Activated T-cell treated with anti-CD3 and anti-CD28 coated beads for 48 hours (primary cell): ENCODE measurements at places on chromosomes 7 and 10.

- DNase-seq = no peak
Measured at GRCh38 chr10:29859521-29860130, 199.8 kb downstream of the JCAD start.

GRCh38 chr10:69287181-69287580 is 8.9 kb downstream of the HK1 start:
- no peak for DNase-seq

DNA sequence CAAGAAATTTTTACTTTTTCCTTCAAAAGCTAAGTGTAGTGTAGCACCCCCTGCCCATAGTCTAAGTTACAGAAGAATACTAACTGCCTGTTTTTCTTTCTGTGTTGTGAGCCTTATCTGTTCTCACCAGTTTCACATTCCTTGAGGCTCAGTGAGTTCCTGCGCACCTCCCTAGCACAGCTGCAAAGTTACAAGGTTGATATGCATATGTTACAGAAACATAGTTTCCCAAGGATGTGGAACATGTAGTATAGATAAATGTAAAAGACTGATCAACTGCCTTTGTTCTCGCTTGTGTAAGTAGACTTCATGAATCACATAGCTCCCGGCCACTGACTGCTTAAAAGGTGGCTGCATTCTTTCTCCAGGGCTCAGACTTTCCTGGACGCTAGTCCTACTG is 6.7 kb upstream of the ZNF33B start:
- DNase-seq = no peak

GRCh38 chr7:141409801-141410329 is 141.3 kb upstream of the AGK start:
- DNase-seq = no peak

DNA sequence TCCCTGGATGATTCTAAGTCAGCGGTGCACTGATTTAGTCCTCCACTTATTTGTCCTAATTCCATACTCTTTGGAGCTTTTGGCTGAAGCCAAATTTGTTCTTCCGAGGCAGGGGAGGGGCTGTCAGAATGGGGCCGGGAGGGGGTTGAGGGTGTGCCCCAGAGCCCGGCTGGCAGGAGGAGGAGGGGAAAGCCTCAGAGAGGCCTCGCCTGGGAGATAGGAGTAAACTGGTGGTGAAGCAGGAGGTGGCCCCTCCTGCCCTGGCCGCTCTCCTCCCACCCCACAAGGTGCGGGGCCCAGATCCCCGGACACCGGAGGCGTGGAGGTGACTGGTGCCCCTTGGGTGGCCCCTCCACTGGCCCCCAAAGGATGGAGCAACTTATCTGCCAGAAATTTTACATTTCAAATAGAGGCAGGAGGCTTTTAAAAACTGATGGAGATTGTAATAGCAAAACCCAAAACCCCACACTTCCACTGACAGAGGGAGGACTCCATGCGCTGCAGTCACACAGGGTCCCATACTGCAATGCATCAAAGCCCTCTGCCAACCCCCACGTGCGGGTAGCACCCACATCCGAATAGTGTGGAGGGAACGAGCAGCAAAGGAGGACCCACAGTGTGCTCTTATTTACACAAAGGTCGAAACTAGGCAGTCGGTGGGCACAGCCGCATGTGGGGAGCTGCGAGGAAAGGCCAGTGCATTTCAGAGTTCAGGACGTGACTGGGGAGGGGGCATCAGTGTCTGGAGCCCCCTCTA is 61.9 kb downstream of the CAMK2B start:
- DNase-seq = no peak

- no peak for DNase-seq
Measured at GRCh38 chr10:103554488-103555324, 61.2 kb downstream of the NEURL1 start.

DNA sequence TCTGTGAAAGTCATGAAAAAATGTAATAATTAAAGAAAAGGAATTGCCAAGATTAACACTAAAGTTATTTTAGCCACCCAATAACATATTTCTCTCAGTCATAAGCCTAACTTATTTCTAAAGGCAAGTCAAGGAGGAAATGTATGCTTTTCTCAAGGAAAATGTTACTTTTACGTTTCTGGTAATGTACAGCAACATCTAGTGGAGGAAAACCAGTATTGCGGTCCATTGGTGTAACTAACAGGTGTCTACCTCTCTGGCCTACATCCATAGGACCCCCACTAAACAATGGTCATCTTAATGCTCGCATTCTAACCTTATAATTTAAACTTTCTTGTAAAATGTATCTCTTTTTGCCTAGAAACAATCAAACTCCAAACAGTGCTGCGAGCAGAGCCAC is 437.5 kb downstream of the KIF20B start:
- no peak for DNase-seq

DNA sequence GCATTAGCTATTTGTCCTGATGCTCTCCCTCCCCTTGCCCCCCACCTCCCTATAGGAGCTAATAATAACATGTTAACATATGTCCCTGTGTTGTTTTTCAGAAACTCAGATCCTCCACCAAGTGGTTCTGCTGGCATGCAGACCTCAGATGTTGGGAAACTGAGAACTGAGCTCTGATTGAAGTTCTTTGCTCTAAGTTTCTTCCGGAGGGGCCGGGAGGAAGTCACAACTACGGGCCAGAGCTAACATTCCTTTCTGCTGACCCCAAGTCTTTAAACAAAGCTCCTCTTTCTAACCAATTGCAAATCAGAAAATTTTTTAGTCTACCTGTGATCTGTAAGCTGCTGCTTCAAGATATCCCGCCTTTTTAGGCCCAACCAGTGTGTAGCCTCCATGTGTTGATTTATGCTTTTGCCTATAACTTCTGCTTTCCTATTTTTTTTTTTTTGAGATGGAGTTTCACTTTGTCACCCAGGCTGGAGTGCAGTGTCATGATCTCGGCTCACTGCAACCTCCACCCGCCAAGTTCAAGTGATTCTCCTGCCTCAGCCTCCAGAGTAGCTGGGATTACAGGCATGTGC is 66.6 kb downstream of the LYZL1 start:
- DNase-seq = no peak

- no peak for DNase-seq
Measured at GRCh38 chr10:30219971-30220751, 128.9 kb downstream of the MTPAP start.

GRCh38 chr10:44963772-44964633 is 4.4 kb downstream of the RASSF4 start:
- no peak for DNase-seq

- no peak for DNase-seq
Measured at GRCh38 chr7:39102234-39102633, 124.5 kb downstream of the POU6F2 start.

GRCh38 chr7:157669768-157670351 is 333.1 kb downstream of the DNAJB6 start:
- DNase-seq = no peak

DNA sequence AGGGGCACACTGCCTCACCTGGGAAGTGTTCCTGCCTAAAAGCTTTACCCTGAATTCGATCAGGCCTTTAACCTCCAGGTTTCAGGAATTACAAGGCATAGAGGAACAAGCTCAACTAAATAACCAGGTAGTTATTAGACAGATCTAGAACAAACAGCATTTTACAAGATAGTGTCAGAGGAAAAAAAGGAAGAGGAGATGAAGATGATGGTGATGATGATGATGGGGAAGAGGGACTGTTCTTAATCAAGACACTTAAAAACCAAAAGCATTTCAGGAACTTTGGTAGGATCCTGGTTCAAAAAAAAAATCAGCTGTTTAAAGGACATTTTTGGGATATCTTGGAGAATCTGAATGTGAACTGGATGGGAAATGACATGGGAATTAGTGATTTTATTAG is 11.5 kb downstream of the RBM17 start:
- DNase-seq = no peak

DNA sequence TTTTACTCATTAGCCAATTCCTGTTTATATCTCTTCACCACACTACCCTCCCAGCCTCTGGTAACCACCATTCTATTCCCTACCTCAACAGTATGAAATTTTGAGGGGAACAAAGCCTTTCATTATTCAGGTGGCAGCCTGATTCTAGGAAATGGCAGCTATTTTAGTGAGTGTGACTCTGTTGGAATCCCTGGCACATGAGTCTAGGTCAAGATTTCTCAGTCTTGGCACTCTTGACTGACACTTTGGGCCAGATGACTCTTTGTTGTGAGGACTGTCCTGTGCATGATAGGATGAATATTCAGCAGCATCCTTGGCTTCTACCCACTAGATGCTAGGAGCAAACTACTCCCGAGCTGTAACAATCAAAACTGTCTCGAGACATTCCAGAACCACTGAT is 322.8 kb upstream of the PHYHIPL start:
- no peak for DNase-seq

DNA sequence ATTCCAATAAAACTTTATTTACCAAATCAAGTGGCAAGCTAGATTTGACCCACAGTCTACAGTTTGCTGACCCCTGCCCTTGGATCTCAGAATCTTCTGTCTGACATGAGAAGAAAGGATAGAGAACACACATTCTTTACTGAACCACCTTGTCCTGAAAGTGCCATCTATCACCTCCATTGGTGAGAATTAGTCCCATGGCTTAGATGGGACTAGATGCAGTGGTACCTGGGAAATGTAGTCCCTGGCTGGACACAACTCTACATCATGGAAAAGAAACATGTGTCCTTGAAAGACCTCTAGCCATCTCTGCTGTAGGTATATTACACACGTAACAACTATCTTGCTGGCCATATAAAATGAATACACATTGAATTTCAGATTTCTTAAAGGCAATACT is 336.2 kb downstream of the LHFPL3 start:
- DNase-seq = no peak

DNA sequence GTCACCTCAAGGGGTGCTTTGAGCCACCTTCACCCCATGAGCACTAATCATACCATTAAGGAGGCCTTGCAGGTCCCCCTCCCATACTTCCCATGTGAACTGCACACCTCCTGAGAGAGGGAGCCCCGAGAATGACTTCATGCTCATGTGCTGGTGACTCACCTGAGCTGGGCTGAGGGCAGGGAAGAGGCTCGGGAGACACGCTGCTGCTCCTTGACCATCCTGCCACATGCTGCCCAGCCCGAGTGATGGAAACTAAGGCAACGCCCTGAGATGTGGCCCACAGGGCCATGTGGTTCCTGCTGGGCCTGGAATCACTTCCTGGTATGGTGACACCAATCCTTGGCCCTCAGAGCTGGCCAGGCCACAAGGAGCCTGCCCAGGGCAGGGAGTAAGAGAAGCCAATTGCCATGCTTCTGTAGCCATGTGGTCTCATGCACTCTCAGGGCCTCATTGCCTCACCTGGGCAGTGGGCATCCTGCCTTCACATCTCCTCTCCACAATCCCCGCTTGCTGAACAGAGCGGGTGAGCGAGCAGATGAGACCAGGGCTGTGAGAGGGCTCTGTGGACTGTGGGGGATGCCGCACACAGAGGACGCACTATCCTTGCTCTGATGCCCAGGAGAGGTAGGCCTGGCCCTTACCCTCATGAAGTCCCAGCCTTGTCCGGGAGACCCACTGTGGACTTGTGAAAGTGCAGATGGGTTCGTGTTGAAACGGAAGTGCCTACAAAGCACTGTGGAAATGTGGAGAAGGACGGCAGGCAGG is 18.3 kb upstream of the PPIF start:
- DNase-seq = no peak

DNA sequence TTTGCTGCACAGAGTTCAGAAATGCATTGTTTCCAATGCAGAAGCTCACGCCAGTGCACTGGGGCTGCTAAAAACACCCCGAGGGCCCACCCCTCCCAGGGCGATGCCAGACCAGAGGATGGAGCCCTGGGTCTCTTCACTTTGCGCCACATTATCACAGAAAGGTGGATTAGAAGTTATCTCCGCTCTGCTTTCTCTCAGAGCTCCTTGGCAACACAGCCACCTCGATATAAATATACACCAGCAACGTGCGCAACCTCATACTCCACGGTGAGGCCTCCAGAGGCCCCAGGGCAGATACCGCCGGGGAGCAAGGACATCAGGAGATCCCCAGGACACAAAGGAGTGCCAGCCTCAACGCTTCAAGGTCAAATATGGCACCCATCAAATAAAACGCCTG is 121.0 kb upstream of the TBX20 start:
- DNase-seq = no peak

GRCh38 chr10:124064676-124065075 is 28.7 kb downstream of the CHST15 start:
- DNase-seq = no peak

GRCh38 chr7:66974986-66975590 is 20.3 kb downstream of the SBDS start:
- no peak for DNase-seq

DNA sequence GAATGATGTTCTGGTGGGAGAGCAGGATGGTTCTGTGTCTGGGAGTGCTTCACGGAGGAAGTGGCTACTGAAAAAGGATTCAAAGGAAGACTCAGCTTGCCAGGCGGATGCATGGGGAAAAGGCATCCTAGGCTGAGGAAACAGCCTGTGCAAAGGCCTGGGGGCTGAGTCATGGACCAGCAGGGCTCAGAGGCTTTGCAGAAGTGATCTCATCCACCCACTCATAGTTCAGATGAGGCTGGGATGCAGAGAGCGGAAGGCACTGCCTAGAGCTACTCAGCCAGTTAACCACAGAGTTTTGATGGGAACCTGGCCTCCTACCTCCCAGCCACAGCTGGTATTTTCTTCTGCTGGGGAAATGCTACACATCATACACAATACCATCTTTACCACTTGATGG is 15.8 kb upstream of the ADAMTS14 start:
- peak; percentile 64 for DNase-seq

- no peak for DNase-seq
Measured at GRCh38 chr10:117322260-117322659, 53.0 kb downstream of the PDZD8 start.

DNA sequence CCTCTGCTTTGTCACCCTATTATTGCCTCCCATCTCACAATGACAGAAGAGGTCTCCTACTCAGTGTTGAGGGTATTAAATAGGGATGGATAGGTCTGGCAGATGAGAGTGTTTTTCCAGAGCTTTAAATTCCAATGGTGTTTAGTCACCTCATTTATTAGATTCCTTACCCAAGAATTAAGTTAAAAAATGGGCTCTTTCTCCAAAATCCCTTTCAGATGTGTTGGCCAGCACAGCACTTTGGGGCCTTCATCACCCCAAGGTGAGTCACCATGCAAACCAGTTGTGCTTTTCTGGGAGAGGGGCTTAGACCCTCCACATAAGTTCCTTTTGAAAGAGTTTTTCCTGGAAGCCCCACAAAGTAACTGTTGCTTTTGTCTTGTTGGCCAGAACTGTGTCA is 78.4 kb downstream of the CYP26A1 start:
- no peak for DNase-seq

DNA sequence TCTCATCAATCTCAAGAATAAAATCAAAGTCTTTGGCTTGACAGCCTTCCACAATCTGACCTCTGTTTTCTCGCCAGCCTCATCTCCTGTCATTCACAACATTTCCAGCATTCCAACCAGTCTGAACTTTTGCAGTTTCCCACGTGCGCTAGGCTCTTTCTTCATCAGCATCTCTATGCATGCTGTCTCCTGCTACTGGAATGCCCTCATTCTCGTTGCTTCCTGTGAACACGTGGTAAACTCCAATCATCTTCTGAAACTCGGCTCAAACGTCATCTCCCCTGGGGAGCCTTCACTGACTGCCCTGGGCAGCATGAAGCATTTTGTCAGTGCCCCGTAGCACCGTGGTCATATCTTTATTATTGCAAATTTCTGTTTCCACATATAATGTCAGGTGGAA is 12.2 kb upstream of the RSBN1L start:
- DNase-seq = no peak
